Mucosa of descending colon (tissue), 3 donors: ENCODE measurements at places on chromosomes 1 and 21. TPM values are rescaled to one million over a fixed set of nuclear protein-coding genes. Genes with fewer than 3 reads are reported as not detected.

GRCh38 chr1:21518774-21519455, 9.7 kb downstream of the ALPL start:
- DNase-seq = peak; percentile 21

RAB25 gene
- 158 TPM for total RNA-seq

DNA sequence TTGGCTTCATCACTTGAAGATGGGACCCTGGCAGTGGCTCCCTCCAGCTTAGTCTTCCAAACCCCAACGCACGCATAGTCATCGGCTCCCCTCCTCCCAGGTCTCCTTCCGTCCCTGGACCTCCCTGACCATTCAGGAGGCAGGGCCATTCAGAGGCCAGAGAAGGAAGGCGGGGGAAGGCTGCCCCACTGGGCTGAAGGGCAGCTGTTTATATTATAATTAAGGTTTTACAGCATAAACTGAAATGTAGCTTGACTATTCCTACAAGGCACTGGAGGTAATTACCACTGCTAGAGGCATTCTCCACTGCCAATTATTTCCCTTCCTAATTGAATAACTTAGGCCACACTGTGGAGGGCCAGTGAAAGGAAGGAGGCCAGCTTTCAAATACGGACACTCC, 170.6 kb upstream of the PROX1 start:
- no peak for DNase-seq

DNA sequence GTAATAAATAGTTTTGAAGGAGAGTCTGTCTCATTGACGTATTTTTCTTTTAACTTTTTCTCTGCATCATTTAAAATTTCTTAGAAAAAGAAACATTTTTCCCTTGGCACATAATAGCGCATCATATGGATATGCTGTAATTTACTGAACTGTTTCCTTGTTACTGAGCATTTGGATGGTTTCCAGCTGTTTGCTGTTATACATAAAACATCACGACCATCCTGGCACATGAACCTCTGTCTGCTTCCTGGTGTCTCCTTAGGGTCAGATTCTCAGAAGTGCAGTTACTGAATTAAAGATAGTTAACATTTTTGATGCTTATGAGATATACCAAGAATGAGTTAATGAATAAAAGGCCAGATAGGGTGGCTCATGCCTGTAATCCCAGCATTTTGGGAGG, 67.2 kb downstream of the BACE2 start:
- no peak for DNase-seq

DNA sequence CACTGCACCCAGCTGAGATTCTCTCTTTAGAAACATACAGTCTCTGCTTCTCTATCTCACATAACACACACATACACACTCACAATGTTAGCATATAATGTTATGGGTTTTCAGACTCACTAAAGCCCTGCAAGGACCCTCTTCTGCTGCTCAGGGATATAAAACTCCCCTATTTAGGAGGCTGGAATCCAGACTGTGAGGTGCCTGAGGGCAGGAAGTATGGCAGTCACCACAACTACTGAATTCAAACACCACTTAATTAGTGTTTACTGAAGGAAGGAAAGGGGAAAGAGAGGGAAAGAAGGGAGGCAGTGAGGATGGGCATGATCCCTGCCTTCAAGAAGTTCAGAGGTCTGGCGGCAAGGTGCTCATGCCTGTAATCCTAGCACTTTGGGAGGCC, 7.8 kb upstream of the CDK18 start:
- DNase-seq = no peak

GRCh38 chr1:11806307-11806936, 431 bp downstream of the CLCN6 start:
- DNase-seq = no peak

- no peak for DNase-seq
These were observed 1.0 kb downstream of the DMRTB1 start for GRCh38 chr1:53460211-53460634.

LCE1D gene
- not detected for total RNA-seq

MRPL9 gene
- total RNA-seq = 51.2 TPM

DNA sequence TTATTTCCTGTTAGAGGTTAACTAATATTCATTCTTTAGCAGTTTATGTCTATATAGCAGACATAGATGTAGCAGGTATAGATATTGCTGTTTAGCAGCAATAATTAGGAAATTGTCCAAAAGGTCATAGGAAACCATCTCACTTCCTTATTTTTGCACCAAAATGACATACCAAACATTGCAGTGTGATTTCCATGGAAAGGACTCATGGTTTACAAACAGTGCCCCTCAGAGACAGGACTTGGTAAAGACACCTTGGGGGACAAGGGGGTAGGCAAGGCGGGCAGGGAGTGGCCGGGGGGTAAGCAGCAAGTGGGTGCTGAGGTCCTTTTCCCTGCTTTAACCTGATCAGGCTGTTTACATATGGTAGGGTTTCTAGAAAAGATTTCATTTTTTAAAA, 30.5 kb downstream of the BATF3 start:
- no peak for DNase-seq

DNA sequence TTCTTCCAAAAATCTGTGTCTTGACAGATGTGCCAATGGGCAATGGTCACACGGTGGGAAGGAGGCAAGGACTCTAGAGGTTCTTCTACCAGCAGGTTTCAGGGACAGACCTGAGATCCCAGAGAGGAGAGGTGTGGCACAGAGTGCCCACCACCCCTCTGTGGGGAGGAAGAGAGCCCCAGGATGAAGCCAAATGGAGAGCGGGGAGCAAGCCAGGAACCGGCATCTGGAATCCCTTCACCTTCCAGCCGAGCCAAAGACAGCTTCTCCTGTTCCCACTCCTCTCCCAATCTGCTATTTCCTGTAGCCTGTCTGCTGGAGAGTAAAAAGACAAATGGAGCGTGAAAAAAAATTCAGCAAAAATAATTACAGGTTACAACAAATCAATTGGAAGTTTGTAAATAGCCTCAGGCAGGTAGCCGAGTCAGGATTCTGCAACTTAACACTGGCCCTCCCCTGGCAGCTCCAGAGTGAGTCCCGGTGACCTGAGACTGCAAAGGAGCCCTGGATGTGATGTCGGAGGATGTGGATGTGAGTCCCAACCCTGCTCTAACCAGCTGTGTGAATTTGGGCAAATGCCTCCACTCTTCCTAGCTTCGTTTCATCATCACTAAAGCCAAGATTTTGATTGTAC, 45.4 kb upstream of the LRRN2 start:
- DNase-seq = no peak

DNA sequence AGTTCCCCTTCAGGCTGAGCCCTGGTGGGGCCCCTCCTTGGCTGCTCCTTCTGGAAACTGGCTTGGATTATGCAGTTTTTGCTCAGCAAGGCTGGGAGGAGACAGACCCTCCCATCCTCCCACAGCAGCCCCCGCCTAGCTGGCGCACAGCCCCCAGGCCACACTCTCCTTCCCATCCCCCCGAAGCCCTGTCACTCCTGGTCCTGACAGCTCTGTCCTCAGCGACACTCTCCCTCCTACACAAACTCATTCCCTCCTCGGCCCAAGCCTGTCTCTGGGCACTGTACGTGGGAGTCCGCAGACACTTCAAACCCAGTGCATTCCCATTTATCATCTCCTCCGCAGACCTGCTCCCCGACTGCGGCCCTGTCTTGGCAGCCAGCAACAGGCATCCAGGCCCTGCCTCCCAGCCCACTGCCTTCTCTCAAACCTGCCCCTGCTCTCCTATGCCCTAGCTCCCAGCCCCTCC, 25.0 kb upstream of the EPHB2 start:
- no peak for DNase-seq

DNA sequence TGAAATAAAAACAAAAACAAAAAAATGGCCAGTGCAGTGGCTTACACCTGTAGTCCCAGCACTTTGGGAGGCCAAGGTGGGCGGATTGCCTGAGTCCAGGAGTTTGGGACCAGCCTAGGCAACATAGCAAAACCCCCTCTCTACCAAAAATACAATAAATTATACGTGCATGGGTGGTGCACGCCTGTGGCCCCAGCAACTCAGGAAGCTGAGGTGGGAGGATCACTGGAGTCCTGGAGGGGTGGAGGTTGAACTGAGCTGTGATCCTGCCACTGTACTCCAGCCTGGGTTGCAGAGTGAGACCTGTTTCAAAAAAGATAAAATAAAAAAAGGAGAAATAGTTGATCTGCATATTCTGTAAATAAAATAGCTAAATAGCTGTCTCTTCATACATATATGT, 41.2 kb downstream of the HS2ST1 start:
- no peak for DNase-seq

GRCh38 chr1:17342014-17342441, 30.0 kb upstream of the PADI6 start:
- no peak for DNase-seq

GRCh38 chr1:64829411-64830029, 84.6 kb downstream of the RAVER2 start:
- no peak for DNase-seq

RUNX3 gene
- 6.1 TPM for total RNA-seq

DNA sequence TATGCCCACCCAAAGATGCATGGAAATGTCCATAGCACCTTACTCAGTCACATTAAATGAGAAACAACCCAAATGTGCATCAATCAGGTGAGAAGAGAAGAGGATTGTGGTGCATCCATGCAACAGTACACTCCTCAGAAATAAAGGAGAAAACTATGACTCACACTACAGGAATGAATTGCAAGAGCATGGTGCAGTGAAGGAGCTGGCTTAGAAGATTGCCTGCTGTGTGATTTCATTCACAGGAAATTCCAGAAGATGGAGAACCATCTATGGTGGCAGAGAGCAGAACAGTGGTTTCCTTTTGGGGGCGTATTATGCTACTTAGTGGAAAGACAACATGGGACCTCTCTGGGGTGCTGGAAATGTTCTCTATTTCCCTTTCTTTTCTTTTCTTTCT, 278.6 kb upstream of the AJAP1 start:
- no peak for DNase-seq

- DNase-seq = no peak
These were observed 3.4 kb downstream of the JUN start for GRCh38 chr1:58780411-58780810.

FAM43B gene
- 0.92 TPM for total RNA-seq

DNA sequence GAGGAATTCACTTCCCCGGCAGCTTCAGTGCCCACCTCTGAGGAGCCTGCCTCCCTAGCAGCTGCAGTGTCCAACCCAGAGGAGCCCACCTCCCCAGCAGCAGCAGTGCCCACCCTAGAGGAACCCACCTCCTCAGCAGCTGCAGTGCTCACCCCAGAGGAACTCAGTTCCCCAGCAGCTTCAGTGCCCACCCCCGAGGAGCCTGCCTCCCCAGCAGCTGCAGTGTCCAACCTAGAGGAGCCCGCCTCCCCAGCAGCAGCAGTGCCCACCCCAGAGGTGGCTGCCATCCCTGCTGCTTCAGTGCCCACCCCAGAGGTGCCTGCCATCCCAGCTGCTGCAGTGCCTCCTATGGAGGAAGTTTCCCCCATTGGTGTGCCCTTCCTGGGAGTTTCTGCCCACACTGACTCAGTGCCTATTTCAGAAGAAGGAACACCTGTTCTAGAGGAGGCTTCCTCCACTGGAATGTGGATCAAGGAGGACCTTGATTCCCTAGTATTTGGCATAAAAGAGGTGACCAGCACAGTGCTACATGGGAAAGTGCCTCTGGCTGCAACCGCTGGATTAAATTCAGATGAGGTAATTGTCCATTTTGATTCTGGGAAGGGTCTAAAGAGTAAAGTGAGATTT, 77.4 kb upstream of the BMP8A start:
- no peak for DNase-seq

SSU72 gene
- total RNA-seq = 120 TPM

DNA sequence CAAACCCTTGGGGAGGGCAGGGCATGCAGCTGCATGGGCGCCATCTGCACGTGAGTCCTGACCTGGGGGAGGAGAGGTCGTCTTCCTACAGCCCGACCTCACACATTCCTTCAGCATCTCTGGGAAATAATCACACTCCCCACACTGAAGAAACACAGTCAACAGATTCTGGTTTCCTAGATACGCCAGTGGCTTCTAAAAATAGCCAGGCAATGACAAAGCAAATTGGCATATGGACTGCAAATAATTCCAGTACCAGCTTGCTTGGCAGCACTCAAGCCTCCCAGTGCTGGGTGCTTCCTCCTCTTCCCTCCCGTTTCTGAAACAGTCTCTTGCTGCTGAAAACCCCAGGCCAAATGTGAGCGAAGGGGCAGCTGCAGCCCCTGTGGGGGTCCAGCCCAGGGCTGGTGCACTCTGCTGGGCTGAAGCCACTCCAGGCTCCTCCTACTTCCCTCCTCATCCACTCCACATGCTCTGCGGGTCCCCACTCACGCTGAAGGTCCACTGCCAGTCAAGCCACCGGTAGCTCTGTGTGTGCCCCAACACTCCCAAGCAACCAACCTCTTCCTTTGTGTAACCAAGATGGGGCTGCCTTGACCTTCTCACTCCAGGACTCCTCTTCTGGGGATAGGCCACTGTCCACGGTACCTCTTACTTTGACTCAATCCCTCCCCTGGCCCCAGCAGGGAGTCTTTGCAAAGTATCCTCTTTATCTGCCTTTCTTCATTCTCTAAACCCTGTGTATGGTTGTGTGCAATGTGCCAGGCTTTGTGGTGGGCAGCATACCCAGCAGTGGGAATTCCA, 69.0 kb downstream of the KCND3 start:
- no peak for DNase-seq

GRCh38 chr1:41900603-41901444, 17.9 kb downstream of the HIVEP3 start:
- DNase-seq = no peak

DNA sequence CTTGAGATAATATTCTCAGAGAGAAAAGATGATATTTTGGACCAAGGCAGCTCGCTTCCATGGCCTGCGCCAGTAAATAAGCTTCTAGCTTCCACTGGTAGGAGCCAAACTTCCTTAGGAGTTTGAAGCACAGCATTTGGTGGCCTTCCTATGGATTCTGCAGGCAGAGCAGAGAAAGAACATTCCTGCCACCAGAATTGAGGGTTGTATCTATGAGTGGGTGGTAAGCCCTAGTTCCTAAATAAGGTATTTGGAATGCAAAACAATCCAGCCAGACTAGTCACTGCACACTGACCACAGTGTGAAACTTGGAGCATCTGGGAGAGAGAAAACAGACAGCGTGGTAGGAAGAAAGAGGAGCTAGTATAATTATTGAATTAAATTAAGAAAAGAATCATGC, 54.1 kb upstream of the BCAR3 start:
- DNase-seq = no peak
